ENCODE measurements at places on chromosomes 13 and 19.

DNA sequence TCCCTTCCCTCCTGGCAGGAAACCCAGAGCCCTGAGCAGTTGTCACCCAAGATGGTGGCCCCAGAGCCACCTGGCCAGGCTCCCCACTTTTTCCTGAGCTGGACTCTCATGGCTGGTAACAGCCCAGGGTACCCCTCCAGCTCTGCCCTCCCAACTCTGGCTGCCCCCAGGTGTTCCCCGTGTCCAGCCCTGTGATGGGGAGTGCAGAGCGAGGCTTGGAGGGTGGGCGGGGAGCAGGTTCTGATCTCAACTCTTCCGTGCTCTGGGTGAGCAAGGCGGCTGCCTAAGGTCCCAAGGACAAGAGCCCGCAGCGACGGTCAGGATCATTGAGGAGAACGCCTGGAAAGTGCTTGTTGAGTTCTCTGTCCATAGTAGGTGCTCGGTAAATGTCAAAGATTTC is 54.7 kb upstream of the GAS6 start:
- DNase-seq = no peak

GRCh38 chr13:99178636-99179035 is 22.0 kb upstream of the UBAC2 start:
- DNase-seq = no peak

DNA sequence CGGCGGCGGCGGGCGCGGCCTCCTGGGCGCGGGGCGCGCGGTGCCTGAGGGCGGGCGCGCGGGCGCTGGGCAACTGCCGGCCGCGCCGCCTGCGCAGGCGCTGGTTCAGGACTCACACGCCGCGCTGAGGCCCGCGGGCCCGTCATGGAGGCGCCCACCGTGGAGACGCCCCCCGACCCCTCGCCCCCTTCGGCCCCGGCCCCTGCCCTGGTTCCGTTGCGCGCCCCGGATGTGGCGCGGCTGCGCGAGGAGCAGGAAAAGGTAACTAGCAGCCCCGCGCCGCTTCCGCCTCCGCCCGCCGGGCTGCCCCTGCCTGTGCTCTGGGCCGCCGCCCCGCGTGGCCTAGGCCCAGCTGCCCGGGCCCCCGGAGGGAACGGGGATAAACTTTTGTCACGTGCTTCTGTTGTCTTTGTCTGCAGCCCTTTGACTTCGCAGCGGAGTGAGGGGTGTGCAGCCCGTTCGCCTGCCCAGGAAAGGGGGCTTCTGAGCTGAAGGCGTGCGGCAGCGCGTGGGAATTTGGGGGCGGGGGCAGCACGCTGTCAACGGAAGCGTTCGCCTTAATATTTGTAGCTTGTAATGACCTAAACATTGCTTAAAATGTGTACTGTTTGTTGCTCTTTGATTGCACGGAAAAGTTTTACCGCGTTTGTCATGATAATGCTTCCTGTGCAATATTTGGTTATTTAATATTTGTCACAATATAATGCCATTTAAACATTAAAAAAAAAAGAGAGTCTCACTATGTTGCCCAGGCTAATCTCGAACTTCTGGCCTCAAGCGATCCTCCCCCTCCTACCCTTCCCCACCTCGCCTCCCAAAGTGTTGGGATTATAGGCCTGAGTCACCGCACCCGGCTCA is 594 bp downstream of the URI1 start:
- DNase-seq = no peak

DNA sequence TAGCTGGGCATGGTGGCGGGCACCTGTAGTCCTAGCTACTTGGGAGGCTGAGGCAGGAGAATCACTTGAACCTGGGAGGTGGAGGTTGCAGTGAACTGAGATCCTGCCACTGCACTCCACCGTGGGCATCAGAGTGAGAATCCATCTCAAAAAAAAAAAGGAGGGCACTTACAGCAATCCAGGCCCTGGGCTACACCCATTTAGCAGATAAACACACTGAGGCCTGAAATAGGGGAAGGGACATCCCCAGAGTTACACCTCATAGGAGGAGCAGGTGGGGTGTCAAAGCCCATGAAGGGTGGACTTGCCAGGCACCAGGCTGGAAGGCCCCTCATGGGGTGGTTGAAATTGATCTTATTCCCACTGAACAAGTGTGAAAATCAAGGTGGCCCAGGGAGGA is 13.9 kb upstream of the PLAUR start:
- DNase-seq = no peak

DNA sequence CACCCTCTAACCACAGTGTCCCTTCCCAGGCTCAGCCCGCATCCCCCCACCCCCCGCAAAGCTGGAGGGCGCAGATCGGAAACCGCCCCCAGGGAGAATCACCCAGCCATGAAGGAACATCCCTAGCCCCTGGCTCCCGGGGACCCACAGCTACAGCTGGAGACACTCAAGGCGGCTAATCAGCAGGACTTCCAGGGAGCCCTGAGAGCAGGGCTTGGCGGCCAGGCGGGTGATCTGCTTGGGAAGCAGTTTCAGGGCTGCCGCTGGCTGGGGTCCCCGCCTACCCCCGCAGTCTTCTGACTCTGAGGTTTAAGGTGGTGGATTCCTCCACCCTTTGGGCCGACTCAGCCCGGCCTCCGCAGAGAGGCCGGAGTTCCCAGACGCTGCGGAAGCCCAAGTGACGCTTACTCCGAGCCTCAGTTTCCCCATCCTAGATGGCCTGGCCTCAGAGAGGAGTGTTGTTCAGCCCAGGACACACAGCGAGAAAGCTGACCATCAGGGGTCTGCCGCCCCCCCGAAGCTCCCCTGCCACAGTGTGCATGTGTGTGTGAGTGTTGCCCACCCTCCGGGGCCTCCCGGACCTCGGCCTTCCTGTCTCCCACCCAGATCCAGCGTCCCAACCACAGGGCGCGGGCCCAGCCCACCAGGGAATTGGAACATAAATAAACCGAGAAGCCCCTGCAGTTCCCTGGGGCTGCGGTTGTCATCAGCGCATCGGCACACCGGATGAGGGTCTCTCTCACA is 9.8 kb downstream of the FUT6 start:
- DNase-seq = no peak

DNA sequence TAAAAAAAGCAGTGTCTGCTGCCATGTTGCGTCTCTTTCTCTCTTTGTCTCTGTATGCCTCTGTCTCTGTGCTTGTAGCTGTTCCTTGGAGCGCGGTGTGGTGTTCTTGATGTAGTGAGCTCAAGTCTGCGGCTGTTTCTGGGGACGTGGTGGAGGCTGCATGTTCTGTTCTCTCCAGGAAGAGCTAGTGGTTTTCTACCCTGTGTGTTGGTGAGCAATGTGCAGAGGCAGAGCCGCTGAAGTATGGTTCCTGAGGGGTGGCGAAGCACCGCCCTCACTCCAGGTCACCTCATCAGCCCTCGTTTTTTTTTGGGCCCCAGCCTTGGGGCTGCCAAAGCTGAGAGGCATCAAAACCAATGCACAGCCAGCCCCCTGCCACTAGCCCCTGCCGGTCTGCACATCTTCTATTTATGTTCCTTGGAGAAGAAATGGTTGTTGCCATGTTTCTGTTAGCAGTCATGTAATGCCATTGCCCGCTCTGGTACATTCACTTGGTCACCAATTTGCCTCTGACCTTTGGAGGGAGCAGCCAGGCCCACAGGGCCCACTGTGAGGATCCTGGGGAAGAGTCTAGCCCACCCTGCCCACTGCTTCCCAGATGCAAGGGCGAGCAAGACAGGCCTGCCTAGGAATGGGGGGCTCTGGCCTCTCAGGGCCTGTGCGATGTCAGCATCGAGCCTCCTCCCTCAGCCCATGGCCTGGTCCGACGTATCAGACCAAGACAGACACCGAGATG is 7.2 kb downstream of the HNRNPL start:
- no peak for DNase-seq

DNA sequence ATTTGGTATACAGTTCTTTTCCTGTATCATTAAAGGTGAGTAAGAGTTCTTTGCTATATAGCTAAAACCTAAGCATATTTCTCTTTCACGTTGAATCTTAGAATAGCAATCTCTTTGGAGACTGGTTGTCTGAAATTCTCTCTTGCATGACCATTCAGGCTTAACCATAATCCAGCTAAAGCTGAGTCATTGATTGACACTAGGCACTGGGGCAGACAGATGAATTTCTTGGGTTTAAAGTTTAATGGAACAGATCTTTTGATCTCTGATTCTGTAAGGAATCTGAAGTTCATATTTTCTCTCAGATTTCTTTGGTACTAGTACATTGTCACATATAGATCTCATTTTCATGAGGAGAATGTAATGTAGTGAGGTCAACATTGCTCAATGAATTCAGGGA is 397.3 kb upstream of the MIR17HG start:
- no peak for DNase-seq

DNA sequence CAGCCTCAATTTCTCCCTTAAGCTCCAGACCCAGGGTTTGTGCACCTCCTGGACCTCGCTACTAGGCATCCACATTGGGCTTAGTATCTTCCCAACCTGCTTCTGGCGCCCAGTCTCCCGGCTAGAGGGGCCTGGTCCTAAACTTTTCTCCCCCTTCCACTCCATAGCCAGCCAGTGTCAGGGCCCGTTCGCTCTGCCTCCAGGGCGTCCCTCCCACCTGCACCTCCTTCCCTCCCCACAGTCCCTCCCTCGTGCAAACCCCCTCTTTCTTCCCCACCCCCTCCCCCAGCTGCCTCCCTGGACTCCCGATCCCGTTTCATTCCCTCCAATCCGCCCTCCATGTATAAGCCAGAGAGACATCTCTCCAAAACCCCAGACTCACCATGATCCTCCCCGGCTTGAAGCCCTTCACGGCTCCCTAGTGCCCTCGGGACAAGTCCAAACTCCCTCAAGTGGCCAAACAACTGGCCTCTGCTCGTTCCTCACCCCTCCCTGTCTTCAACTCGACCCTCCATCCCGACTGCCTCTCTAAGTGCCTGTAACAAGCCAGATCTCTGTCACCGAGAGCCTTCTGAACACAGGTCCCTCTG is 997 bp upstream of the SAMD4B start:
- peak; percentile 48 for DNase-seq

GRCh38 chr19:41711376-41712261 is 3.2 kb downstream of the CEACAM5 start:
- no peak for DNase-seq

DNA sequence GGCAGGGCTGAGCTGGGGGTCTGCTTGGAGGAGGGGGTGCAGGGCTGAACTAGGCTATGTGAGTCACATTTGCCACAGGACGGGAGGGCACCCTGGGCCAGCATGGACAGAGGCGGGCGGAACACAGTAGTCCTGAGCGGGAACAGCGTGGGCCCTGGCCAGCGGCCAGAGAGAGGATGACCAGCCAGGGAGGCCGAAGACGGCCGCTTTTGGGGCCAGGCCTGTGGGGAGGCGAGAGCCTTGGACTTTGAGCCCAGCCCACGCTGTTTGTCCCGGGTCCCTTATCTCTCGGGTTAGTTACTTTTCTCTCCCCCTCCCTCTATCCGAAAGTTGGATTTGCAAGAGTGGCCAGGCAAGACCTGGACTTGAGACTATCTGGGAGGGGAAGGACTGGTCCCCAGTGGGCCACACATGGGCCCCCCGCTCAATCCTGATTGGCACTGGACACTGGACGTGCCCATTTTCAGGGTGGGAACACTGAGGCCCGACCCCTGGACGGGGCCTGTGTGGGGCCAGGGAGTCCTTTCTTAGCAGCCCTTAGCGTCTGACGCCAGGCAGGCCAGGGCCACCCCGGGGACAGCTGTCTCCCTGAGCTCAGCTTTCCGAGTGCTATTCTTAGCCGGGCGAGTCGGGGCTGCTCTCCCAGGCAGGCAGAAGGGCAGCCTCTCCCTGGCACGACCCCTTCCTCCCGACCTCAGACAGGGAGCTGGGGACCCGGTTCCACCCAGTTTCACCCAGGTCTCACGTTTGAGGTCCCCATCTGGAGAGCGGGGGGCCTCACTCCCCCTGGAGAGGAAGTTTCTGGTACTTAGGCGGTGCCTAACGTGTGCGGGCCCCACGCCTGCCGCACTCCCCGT is 833 bp downstream of the GAMT start:
- no peak for DNase-seq

DNA sequence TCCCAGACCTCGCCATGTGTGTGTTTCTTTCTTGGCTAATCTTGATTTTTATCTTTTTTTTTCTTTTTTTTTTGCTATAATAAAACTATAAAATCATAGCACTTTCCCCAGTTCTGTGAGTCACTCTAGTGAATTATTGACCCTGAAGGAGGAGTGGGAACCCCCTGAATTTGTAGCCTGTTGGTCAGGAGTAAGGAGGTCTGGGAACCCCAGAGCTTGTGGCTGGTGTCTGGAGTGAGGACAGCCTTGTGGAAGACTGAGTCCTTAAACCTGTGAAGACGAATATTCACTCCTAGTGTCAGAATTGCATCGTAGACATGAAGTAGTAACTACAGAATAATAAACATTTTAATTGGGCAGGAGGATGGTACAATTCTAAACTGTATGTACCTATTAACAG is 7.4 kb downstream of the EID2B start:
- DNase-seq = no peak

- DNase-seq = no peak
Observed at GRCh38 chr13:46178143-46178542, 3.8 kb downstream of the LCP1 start.

DNA sequence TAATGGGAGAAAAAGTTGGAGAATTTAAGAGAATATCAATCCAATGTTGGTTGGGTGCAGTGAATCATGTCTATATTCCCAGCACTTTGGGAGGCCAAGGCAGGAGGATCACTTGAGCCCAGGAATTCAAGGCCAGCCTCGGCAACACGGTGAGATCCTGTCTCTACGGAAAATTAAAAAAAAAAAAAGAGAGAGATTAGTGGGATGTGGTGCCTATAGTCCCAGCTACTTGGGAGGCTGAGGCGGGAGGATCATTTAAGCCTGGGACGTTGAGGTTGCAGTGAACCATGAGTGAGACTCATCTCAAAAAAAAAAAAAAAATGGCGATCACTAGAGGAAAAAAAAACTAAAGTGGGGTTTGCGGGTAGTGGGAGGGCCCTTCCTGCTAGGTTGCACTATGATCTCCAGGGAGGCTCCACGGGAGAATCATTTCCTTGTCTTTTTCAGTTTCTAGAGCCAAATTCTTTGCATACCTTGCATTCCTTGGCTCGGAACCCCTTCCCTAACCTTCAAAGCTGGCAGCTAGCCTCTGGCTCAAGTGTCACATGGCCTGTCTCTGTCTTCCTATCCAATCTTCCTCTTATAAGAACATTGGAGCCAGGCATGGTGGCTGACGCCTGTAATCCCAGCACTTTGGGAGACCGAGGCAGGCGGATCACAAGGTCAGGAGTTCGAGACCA is 5.8 kb upstream of the ERCC2 start:
- no peak for DNase-seq

- DNase-seq = no peak
Observed at GRCh38 chr19:6801485-6802086, 29.1 kb downstream of the VAV1 start.

- DNase-seq = no peak
Observed at GRCh38 chr13:39397226-39397895, 205.6 kb downstream of the LHFPL6 start.

GRCh38 chr19:46107371-46107770 is 17.1 kb downstream of the IGFL3 start:
- DNase-seq = no peak
